ENCODE measurements at places on chromosomes 5 and 9.

DNA sequence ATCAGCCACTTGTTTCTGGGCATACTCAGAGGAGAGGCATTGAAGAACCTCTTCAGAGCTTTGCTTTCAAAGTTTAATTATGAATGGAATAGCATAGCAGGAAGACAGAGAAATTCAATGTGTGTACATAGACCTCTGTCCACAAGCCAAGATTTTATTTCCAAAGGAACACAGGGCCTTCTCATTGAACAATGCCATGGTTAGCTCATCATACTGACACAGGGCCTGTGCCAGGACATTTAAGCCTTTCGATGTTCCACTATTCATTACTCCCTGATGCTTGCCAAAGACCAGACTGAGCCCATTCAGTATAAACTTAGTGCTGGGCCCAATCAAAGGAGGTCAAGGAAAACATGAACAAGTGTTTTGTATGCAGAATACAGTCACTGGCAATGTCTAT, 280.8 kb downstream of the FBXL17 start:
- DNase-seq, result no peak

GRCh38 chr5:160770718-160771117, 81.3 kb downstream of the ATP10B start:
- DNase-seq, result no peak

DNA sequence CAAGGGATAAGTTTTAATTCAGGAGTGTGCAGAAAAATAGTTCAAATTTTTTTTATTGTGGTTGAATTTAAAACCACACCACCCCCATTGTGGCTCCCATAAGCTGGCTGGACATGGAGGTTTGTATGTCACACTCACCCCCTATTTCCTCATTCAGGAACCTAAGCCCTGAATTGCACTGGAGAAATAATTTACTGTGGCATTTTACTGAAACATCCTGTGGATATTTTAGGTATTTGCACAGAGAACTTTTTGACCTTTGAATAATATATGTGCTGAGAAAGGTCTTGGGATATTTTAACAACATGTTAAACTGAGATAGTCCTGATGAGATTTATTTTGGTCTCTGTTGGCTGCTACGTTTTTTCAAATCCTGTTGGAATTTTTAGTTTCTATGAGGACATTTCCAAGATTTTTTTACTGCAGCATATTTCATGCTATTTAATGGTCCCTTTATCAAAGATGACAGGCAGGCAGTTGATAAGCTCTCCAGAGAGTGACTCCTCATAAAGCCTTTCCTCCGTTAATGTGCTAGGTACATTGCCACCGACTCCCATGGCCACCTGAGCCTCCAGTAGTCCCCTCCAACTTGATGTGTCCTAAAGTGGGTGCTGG, 51.2 kb upstream of the PALM2AKAP2 start:
- no peak for DNase-seq

GRCh38 chr5:62231576-62231975, 74.4 kb upstream of the KIF2A start:
- no peak for DNase-seq

GRCh38 chr5:126376443-126376842, 46.8 kb upstream of the GRAMD2B start:
- no peak for DNase-seq

DNA sequence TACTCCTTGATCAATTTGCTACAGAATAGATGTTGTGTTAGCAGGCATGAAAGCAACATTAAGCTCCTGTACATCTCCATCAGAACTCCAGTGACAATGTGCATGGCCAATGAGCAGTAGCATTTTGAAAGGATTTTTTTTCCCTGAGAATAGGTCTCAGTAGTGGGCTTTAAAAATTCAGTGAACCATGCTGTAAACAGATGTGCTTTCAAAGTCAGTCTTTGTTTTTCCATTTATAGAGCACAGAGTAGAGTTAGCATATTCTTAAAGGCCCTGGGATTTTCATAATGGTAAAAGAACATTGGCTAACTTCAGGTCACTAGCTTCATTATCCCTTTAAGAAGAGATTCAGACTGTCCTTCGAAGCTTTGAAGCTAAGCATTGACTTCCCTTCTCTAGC, 150.8 kb downstream of the VPS13A start:
- DNase-seq, result no peak

Data from EL (cell line).